AG04450 (cell line): ENCODE measurements at places on chromosomes 7 and 10.

DNA sequence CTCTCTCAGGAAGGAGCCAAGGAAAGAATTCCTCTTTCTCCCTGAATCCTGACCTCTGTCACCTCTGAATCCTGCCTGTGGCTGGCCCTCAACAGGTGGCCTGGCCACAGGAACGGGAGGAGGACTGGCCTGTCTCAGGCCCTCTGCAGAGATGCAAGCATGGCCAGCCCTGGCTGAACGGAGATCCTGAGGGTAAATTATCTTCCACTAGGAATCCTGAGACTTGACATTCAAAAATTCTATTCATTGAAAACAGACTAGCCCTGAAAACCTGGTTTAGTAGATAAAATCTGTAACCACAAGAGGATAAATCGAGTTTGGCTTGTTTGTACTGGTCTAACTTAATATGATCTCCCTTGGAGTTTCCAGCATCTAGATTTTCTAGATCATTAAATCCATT, 579.3 kb downstream of the LRMDA start:
- DNase-seq = no peak

GRCh38 chr7:132232406-132232805, 343.9 kb downstream of the PLXNA4 start:
- DNase-seq = no peak

DNA sequence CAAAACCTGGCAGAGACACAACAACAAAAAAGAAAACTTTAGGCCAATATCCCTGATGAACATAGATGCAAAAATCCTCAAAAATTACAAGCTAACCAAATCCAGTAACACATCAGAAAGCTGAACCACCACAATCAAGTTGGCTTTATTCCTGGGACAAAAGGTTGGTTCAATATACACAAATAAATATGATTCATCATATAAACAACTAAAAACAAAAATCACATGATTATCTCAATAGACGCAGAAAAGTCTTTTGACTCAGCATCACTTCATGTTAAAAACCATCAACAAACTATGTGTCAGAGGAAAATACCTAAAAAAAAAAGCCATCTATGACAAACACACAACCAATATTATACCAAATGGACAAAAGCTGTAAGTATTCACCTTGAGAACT, 283.5 kb downstream of the THSD7A start:
- DNase-seq = no peak

- DNase-seq = no peak
These were observed 25.4 kb upstream of the PAPSS2 start for GRCh38 chr10:87634311-87634710.

GRCh38 chr7:22582863-22583622, 83.1 kb upstream of the STEAP1B start:
- peak; percentile 79 for DNase-seq

DNA sequence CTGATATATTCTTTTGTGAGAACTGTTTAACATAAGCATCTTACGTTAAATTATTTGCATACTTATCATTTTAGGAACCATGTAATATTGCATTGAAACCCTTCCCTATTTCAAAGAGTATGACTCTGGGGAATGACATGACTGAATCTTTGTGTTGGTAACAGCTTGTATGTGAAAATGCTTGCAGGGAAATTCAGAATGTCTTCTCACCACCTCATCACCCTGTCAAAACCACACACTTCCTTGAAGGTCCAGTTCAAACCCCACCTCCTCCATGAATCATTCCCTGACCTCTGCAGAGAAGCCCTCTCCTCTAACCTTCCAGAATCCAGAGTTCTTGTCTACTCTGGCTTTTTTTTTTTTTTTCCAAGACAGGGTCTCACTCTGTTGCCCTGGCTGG, 26.3 kb upstream of the NKX2-3 start:
- no peak for DNase-seq

DNA sequence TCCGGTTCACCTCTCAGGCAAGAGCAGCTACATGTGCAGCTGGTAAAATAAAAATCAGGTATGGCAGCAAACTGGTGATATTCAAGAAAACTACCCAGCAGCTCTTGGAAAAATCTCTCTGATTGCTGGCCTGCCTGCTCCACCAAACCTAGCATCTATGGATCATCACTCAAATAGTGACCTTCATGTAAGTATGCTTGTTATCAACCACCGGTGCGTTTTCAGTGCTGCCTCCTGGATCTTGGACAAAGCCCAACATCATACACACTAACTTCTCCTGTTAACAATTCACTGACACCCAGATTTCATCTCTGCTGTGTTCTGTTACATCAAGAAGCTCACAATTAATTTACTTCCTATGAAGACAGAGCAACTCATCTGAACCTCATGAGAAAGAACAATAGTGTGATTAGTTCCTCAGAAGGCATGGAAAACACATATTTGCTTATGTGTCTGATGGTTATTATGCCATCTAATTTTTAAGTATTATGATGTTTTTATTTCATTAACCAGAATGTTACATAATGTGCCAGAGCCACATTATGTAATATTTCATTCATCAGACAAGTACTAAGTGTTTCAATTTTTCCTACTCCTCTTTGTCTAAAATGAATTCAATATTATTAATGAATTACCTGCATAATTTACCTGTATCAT, 8.8 kb downstream of the CDK6 start:
- no peak for DNase-seq

- DNase-seq = no peak
These were observed 103.1 kb upstream of the NANOS1 start for GRCh38 chr10:118926441-118926840.

DNA sequence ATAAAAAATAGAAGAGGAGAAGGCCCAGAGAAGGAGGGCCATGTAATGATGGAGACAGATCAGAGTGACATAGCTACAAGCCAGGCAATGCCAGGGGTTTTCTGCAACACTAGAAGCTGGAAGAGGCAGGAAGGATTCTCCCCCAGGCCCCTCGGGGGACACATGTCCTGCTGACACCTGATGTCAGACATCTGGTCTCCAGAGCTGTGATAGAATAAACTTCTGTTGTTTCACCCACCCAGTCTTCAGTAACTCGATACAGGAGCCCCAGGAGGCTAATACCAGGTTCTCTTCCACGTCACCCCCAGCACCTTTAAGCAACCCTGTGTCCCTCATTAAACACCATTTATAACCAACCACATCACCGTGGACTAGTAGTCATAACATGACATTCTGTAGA, 94.9 kb downstream of the TMEM130 start:
- DNase-seq = no peak

DNA sequence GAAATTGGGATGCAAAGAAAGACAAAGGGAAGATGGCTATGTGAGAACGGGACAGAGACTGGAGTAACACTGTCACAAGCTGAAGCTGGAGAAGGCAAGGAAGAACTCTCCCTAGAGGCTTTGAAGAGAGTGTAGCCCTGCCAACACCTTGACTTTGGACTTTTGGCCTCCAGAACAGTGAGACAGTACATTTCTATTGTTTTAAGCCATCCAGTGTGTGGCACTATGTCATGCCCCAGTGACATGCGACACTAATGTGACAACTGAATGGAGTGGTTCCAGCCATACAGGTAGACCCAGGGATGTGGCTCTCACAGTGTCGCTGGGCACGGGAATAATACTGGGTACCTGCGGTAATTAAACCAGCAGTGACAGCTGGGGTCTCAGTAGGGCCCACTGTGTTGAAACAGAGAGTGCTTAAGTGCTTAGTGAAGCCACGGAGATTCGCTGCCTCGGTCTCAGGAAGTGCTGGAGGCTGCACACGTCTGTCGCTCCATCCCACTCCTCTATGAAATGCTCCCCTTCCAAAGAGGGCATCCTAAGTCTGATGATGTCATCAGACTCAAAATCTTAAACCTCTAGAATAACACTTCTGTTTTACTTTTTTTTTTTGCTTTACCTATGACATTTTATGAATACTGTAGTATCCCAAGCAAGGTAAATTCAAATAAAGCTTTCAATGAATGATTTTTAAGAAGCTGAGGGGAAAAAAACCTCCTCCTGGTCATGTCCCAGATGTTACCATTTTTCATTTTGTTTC, 154.6 kb upstream of the RHEB start:
- no peak for DNase-seq

- no peak for DNase-seq
These were observed 19.6 kb upstream of the FAM25A start for GRCh38 chr10:87000491-87000890.

- peak; percentile 78 for DNase-seq
These were observed 1.7 kb downstream of the KLF6 start for GRCh38 chr10:3783316-3783681.

GRCh38 chr7:100570954-100571828, 2.5 kb downstream of the SAP25 start:
- DNase-seq = no peak

GRCh38 chr7:20228654-20229053, 11.5 kb upstream of the MACC1 start:
- no peak for DNase-seq

DNA sequence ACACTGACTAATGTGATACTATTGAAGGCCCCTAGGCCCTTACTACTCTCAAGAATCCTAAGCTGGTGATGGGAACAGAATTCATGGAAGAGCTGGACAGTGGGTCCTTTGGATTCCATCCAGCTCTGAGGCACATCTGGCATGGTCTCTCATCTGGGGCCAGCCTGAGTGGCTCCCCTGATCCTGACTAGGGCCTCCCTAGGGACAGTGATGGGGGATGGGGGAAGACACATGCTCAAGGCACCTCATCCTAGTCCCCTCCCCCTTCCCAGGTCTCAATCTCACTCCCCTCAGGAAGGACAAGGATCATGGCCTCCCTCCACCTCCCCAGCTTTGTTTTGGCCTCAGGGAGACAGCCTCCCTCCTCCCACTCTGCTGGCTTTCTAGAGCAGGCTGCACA, 1.8 kb downstream of the KCNIP2 start:
- DNase-seq = no peak

DNA sequence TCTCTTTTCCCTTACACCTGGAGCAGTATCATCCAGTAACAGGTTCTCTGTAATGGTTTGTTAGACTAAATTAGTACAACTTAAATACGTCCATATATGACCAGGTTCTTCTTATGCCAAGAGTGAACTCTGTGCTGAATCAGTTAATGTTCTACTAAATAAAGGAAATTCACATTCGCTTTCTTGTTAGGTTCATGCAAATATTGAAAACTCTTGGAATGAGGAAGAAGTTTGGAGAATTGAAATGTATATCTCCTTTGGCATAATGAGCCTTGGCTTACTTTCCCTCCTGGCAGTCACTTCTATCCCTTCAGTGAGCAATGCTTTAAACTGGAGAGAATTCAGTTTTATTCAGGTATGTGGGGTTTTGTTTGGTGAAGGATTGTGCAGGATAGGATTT, 15.3 kb upstream of the CFAP69 start:
- no peak for DNase-seq

GRCh38 chr10:59907918-59908807, 1.8 kb upstream of the CCDC6 start:
- DNase-seq = peak; percentile 63

GRCh38 chr10:28991333-28992270, 297.3 kb upstream of the LYZL1 start:
- no peak for DNase-seq

DNA sequence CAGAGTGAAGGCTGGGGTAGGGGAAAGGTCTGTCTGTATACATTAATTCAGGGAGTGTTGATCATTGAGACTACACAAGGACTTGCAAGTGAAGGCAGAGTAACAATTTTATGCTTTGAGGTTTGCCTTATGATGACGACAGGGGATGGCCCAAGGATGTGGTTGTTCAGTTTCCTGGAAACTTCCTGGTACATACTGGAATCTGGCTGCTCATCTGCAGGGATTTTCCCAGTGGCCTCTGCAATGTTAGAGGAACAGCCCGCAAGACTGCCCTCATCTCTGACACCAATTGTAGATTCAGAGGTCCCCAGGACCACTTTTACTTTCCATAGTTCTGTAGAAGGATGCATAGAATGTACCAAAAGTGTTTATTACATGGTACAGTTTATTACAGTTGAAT, 189.6 kb downstream of the TMEM178B start:
- DNase-seq = no peak

DNA sequence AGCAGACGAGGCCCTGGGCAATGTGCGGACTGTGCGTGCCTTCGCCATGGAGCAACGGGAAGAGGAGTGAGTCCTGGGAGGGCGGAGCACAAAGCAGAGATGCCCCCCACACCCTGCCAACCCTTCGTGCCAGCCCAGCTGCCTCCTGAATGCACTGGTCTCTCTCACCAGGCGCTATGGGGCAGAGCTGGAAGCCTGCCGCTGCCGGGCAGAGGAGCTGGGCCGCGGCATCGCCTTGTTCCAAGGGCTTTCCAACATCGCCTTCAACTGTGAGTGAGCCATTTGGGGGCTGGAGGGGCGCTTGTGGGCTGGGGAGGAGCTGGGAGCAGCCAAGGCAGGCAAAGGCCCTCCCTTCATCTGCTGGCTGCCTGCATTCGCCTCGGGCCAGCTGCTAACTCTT, 7.7 kb downstream of the ABCB8 start:
- no peak for DNase-seq

- DNase-seq = no peak
These were observed 569 bp downstream of the CAV1 start for GRCh38 chr7:116525298-116525912.

- no peak for DNase-seq
These were observed 55.6 kb downstream of the STEAP1B start for GRCh38 chr7:22444181-22444971.

DNA sequence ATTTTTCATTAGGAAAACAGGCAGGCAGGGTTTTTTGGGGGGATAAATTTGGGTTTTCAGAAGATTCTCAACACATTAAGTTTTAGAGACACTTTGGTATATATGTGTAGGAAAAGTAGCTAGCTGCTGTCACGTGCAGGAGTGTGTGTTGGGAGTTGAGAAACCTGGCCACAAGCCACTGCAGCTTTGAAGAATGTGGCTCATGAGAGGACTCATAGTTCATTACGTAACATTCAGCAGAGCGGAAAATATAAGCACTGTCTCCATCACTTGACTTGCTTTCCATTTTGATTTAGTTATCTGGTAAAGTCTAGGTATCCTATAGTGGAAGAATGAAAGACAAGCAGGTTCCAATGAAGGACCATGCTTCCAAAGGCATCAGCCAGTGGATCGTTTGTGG, 31.2 kb downstream of the SMNDC1 start:
- DNase-seq = peak; percentile 57

DNA sequence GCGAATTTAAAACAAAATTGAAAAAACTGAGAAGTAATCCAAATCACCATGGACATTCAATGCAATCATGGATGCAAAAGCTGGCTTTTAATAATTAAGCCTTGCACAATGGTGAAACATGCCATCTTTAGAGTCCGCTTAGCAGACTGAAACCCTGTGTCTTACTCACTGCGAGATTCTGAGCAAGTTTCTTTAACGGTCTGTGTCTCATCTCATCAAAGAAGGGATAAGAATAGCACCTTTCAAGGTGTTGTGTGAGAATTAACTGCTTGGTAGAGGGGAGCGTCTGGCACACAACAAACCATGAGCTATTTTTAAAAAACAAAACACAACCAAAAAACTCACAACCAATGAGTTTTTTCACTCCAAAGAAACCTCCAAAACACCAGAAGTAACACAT, 21.4 kb downstream of the ACBD7 start:
- no peak for DNase-seq

DNA sequence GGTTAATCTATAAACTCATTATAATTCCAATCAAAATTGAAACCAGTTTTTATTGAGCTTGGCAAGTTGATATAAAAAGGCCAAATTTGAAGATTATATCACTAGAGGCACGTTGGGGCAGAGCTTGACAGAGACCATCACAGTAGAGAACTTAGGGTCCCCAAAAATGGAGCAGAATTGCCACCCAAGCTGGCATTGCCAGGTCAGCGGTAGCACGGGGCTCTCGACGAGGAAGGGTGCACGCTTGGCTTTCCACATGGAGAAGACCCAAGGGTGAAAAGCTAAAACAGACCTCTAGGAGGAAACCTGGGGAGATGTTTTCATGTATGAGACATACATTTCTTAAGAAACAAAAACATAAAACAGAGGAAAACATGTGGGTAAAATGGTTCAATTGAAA, 4.3 kb upstream of the JAKMIP3 start:
- DNase-seq = no peak

GRCh38 chr10:30215141-30215540, 133.9 kb downstream of the MTPAP start:
- no peak for DNase-seq
